ENCODE measurements at places on chromosomes 3 and 15. TPM values are rescaled to one million over a fixed set of nuclear protein-coding genes. Genes with fewer than 3 reads are reported as not detected.
A peak's percentile ranks its signal among the peaks of the same experiment; 100 is the strongest.

The PLSCR2 gene
- total RNA-seq, result not detected

- DNase-seq, result no peak
These were observed 129.9 kb upstream of the UBE3A start for GRCh38 chr15:25568751-25569150.

- no peak for DNase-seq
These were observed 67.4 kb downstream of the CORO2B start for GRCh38 chr15:68646156-68646555.

The LMAN1L gene
- total RNA-seq, result not detected

GRCh38 chr3:131390331-131390730 lies 8.8 kb downstream of the NUDT16 start:
- no peak for DNase-seq

GRCh38 chr15:62889734-62890505 lies 152.6 kb upstream of the TPM1 start:
- no peak for DNase-seq

- no peak for DNase-seq
These were observed 345.1 kb downstream of the PLOD2 start for GRCh38 chr3:145815707-145816413.

DNA sequence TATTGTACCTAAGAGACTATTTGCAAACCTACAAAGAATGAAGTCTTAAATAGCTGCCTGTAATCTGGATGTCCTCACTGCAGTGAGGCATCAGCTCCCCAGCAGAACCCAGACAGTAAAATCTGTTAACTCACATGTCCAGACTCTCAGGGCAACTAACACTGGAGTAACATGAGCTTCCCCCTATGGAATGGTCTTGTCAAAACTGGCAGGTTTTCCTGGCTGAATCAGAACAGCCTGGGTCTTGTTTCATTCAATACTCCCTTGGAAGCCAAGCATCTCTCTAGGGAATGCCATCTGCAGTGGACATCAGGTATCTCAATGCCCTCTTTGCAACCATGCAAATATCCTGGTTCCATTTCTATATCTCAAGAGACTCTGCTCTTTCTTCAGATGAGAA lies 24.4 kb downstream of the PTPN9 start:
- DNase-seq, result no peak

DNA sequence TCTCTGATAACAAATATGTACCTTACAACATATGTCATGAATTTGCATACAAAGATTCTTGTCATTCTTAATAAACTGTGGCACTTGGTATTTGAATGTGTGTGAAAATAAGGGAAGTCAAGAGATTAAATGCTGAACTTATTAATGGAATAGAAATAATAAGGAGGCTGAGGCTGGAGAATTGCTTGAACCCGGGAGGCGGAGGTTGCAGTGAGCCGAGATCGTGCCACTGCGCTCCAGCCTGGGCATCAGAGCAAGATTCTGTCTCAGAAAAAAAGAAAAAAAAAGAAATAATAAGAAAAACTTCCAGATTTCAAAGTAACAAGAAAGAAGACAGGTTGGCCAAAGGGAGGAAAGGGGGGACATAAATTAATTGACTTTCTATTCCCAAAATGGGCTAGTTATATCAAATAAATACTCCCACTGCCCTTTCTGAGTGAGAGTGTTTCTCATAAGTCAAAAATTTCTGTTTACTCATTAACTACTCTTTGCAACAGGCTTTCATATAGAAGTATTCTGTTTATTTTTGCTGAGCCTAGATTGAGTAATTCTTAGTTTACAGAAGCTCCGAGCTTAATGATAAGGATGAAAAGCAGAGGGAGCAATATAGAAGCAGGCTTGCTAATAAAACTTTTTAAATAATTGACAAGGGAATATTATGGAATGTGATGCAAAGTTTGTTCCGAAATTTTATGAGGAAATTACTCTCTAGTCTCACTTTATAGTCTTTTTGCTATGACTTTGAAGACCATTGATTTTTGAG lies 25.6 kb downstream of the KNG1 start:
- no peak for DNase-seq

The TEX9 gene
- 6.3 TPM for total RNA-seq

DNA sequence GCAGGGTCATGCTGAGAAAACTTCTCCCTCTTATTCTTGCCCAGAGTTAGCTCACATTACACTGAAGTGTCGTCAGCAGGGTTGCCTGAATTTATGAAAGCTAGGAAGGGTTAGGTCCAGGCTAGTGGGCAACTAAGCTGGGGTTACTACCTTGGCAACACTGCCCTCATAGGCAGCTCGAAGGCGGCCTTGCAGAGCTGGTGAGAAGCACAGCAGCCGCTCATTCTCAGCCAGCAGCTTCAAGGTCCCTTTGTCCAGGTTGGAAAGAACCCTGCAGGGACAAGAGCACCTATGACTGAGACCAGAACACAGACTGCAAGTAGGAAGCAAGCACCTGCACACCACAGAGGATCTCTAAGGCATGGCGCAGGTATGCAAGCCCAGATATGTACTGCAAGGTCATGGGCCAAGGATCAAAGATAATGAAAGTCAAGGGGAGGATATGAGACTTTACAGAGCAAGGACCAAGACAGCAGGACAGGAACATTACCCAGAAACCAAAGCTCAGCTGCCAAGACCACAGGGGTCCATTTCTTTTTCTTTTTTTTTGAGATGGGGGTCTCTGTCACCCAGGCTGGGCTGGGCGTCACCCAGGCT lies 2.8 kb downstream of the CDAN1 start:
- no peak for DNase-seq

GRCh38 chr15:42547918-42548248 lies 710 bp downstream of the LRRC57 start:
- DNase-seq, result no peak

DNA sequence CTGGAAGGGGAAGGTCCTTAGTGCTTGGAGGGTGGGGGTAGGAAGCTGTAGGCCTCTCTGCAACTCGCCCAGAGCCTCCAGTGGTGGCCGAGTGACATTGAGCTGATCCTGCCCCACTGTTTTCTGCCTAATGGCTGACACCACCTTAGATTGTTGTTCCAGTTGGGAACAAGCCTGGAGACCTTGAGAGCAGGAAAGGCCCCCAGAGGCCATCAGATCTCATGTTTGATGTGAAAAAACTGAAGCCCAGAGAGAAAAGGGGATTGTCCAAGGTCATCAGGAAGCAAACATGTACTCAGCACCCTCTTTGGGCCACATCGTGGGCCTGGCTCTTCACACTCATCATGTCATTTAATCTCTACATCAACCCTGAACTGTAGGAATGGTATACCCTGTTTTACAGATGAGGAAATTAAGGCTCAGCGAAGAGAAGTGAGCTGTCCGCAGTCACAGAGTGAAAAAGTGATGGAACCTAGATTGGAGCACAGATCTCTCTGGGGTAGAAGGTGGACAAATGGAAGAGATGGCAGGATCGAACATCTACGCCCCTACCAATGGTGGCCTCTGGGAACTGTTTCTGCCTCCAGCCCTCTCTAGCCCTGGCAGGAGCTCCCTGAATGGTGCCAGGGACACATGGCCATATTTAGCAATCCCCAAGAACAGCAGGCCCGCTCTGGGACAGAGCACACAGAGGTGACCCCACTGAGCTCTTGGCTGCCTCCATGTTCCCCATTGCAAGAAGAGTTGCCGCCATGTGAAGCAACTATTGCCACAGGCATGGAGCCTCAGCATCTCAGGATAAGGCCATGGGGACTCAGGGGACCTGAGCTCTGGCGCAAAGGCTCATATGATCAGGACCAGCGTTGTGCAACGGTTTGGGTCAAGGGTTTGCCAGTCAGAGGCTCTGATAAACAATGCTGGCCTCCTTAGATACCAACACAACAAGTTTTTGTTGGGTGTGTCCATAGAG lies 31.6 kb upstream of the TSEN2 start:
- no peak for DNase-seq

DNA sequence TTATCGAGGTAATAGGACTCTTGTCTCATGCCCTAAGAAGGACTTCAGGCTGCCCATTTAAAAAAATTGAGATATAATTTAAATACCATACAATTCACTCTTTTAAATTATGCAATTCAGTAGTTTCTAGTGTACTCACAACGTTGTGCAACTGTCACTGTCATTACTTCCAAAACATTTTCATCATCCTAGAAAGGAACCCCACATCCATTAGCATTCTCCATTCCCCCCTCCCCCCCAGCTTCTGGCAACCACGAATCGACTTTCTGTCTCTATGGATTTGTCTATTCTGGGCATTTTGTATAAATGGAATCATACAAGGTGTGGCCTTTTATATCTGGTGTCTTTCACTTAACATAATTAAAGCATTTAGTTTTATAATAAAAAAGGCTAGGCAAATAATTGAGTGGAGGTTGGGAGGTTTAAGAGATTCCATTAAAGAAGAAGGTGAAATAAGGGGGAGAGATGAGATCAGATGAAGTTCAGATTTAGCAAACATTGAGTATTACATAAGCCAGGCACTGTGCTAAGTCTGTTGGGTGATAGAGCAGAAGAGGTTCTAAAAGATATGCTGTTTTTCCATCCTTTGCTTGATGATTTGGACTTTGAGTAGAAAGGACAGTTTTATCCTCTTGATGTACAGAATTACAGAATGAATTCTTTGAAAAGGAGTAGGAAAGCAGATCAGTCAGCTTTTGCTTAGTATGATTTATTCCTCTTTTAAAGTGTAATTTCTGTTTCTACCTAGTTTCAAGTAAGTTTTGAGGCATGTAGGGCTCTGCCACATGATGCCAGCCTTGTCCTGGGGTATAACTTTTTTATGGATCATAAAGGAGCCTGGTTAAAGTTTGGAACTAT lies 36.3 kb downstream of the UBE2E2 start:
- DNase-seq, result no peak

- DNase-seq, result peak; percentile 58
These were observed 2.3 kb downstream of the LRRC28 start for GRCh38 chr15:99253381-99254090.

DNA sequence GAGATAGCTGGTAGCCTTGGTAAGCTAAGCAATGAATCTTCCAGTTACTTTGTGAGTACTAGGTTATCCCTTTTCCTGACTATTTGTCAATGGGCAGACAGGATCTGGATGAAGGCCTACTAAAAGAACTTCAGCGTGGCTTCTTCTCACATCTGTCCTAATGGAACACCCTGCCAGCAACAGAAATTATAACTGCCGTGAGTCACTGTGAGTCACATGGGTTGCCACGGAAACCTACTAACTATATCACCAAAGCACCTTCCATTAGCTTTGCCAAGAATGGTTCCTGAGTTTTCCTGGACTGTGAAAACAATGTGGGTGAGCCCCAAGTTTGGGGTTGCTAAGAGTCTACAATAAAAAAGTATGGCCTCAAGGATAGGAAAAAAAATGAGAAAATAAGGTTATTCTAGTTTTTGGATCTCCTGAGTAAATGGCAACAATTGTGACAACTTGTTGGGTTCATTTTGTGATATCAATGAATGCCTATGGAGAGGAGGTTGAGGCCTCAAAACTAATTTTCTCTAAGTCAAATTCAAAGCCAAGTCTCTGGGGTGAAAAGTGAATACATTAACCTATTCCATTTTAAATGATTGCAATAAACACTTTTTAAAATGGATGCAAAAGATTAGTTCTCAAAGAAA lies 195.1 kb upstream of the ICE2 start:
- DNase-seq, result peak; percentile 91

GRCh38 chr3:16600780-16601536 lies 4.3 kb downstream of the DAZL start:
- peak; percentile 37 for DNase-seq

DNA sequence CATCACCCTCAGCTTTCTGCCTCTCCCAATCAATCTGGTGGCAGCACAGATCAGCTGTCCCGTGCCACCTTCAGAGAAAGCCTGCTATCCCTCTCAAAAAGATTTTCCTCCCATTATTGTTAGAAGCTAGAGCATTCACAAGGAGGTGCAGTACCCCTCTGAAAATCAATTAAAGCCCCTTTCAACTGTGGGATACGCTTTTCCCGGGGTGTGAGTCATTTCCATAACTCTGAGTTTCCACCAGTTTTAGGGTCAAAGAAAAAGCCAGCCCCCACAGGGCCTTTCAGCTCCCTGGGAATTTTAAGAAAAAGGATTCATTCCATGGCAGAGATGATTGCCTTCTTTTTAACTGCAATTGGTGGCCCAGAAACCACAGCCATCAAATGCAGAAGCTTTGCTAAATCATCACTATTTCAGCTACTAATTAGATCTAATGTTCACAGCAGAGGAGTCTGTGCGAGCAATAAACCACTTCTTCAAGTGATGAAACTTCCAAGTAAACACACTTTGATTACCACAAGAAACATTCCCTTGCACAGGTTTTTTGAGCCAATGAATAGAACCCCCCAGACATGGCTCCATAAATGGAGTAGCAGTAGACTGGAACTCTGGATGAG lies 270.0 kb upstream of the TPRG1 start:
- DNase-seq, result no peak

GRCh38 chr3:66442254-66443117 lies 58.3 kb downstream of the LRIG1 start:
- DNase-seq, result peak; percentile 41

The POLR2M gene
- total RNA-seq, result 82.9 TPM

Data from mammary epithelial cell (primary cell).